ENCODE measurements at places on chromosomes 13 and 19. TPM values are rescaled to one million over a fixed set of nuclear protein-coding genes. Genes with fewer than 3 reads are reported as not detected.

GRCh38 chr19:16446724-16447368, 24.9 kb downstream of the EPS15L1 start:
- DNase-seq, result peak; percentile 76

- no peak for DNase-seq
Measured at GRCh38 chr19:16036941-16037340, 39.4 kb upstream of the TPM4 start.

DNA sequence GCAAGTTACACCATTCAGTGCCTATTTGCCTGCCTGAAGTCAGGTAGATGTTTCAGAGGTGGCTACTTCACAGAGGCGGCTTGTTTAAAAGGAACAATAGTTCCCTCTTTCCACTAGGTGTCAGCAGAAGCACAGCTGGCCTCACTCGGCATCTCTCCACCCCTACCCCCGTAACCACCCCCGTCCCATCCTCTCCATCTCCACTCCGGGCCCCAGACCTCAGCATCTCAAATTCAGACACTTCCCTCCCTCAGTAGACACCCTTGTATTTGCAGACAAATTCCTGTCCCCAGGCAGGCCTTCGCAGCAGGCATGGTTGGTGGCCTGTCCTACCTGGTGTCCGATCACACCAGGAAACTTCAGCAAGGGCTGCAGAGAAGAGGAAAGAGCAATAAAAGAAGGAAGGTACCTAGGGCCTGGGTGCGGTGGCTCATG, 9.1 kb upstream of the DPP9 start:
- DNase-seq, result no peak

Gene GNA15
- 28.5 TPM for total RNA-seq

Data from ureter (tissue), 1 donor.